ENCODE measurements at places on chromosomes 12 and 14. TPM values are rescaled to one million over a fixed set of nuclear protein-coding genes. Genes with fewer than 3 reads are reported as not detected.

Gene KRT7
- total RNA-seq: not detected

Gene SIX1
- total RNA-seq: not detected

DNA sequence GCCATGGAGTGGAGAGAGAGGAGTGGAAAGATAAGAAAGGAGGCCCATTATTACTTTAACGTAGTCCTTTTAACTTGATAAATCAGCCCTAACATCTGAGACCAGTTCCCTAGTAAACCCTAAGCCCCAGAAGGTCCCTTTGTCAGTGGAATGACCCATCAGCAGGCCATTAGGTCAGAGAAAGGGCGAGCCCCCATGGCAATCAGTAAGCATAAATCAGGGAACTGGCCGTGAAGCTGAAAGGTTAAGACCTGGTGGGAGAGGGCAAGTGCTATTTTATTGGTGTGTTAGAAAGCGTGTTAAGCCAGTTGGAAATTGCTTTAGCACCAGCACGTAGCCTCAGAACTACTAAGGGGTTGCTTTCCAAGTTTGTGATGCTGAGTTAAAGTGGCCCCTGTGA is 708.0 kb downstream of the BCL11B start:
- H3K27ac ChIP-seq: no peak overlapping the region
- H3K27me3 ChIP-seq: no peaks in the 10 kb centered on the region
- H3K36me3 ChIP-seq: no peaks in the 10 kb centered on the region
- no peaks in the 10 kb centered on the region for H3K4me1 ChIP-seq
- no peak for DNase-seq
- H3K4me3 ChIP-seq: no peak overlapping the region

DNA sequence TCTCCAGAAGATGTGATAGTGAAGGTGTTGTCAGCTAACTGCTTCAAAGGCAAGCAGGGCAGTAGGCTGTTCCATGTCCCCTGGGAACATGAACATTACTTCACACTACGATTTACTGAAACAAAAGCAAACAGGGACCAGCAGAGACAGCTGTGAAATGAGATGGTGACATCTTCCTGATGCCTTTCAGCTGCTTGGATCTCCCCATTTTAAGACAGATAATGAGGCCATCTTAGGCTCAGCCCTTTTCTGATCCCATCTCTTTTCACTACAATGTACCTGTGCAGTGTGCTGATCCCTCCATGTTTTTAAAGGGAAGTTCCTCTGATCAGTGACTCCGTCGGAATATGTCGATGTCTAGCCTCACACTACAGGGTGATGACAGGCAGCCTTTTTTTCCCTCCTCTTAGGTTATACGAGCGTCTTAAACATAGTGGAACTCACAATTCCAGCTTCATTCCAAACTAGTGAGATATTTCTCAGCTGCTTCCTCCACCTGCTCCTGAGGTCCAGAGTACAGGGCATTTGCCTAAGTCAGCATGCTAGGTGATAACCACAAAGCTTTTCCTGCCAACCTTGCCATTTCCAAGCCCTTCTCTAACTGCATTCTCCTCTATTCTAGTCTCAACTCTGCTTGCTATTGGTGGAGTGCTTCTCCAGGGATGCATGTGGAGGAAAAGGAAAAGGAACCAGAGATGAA is 87.6 kb upstream of the EGLN3 start:
- H3K4me3 ChIP-seq: no peak overlapping the region
- no peak overlapping the region for H3K27ac ChIP-seq
- H3K4me1 ChIP-seq: no peaks in the 10 kb centered on the region
- H3K27me3 ChIP-seq: no peaks in the 10 kb centered on the region
- H3K36me3 ChIP-seq: no peaks in the 10 kb centered on the region
- no peak for DNase-seq

GRCh38 chr12:69343357-69343756 is 4.8 kb upstream of the LYZ start:
- DNase-seq: no peak
- no peaks in the 10 kb centered on the region for H3K36me3 ChIP-seq
- no peak overlapping the region for H3K4me3 ChIP-seq
- H3K27me3 ChIP-seq: no peaks in the 10 kb centered on the region
- no peak overlapping the region for H3K27ac ChIP-seq
- peaks cover 13% of the 10 kb centered on the region for H3K4me1 ChIP-seq

DNA sequence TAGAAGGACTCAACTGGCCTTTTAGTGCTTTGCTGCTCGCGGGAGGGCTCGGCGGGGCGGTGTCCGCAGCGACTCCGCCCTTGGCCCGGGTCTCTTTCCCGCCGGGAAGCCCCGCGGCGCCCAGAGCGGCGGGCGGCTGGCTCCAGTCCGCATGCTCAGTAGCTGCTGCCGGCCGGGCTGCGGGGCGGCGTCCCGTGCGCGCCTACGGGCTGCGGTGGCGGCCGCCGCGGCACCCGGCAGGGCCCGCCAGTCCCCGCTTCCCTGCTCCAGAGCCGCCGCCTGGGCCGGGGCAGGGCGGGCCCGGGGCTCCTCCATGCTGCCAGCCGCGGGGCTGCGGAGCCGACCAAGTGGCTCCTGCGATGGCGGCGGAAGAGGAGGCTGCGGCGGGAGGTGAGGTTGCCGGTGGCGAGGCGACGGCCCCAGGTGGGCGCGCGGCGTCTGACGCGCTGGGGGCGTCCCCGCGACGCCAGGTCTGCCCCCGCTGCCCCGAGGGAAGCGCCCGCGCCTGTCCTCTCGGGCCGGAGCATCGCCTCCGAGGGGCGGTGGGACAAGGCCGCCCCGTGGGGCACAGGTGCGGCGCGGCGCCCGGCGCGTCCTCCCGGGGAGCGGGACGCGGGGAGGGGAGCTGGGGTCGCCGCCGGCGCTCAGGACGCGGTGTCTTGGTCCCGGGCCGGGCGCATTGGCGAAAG is at the start of gene BMAL2:
Gene BMAL2 (plus strand): TSS at position 123 of the 689 bp plus-strand sequence. CDS start 237 bp downstream, at position 360.
- H3K4me3 ChIP-seq: peak within 1 kb of the TSS; percentile 65
- H3K36me3 ChIP-seq: no peaks in the 10 kb centered on the region
- peak; percentile 64 for DNase-seq
- no peaks in the 10 kb centered on the region for H3K27me3 ChIP-seq
- peaks cover 14% of the 10 kb centered on the region for H3K4me1 ChIP-seq

DNA sequence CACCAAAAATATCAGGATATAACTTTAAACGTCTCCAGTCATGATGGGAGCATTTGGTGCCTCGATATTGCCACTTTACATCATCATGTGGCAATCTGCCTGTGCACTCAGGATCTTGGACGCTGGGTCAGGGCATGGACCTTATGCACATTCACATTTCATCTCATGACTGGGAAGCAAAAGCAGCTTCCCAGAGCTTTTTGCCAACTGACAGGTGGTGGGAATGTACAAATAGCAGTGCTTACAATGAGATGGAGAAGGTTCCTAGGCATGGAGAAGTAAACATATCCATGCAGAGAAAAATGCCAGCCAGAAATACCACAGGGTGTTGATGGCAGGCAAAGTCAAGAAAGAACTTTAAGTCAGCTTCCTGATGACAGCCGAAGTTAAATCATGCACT is 30.3 kb downstream of the EFCAB11 start:
- no peak overlapping the region for H3K4me3 ChIP-seq
- H3K27me3 ChIP-seq: no peaks in the 10 kb centered on the region
- H3K4me1 ChIP-seq: no peaks in the 10 kb centered on the region
- H3K27ac ChIP-seq: no peak overlapping the region
- H3K36me3 ChIP-seq: no peaks in the 10 kb centered on the region

DNA sequence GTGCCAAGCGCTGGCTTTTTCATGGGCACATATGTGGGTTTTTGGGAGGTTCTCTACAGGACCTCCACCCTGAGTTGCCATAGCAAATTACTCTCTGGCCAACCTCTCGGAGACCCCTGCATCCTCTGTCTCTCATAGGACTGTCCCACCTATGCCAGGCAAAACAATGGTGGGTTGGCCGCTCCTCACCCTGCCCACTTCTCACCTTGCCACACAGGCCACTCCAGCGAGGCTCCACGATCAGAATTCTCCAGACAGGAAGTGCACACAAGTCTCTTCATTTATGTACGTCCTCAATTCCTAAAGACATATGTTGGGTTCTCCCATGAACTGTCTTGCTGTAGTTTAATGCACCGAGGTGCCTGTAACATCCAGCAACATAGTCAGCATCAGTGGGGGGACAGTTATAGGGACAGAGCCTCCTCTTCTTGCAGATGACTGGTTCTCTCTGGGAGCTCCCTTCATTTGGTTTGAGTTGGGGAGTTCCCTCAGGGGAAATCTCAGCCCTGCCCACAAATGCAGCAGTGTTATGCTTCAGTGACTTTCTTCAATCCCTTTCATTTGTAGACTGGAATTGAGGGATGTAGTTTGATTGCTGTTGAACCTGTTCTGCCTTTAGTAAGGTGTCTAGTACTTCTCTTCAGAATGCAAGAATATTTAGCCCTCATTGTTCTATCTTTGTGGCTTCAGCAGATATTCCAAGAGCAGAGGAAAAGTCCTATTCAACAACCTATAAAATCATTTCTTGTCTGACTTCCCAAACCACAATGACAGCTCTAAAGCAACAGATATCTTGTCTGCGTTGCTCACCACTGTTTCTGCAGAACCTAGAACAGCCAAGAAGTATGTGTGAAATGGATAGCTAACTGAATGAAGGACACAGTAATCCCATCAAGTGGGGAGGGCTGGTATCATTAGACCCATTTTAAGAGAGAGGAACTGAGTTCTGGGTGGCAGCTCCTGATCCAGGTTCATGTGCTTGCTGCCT is 2.8 kb upstream of the LTBP2 start:
- DNase-seq: peak; percentile 71
- no peak overlapping the region for H3K4me3 ChIP-seq
- H3K27ac ChIP-seq: no peak overlapping the region
- peaks cover 54% of the 10 kb centered on the region for H3K4me1 ChIP-seq

All from B cell (primary cell).